ENCODE measurements at places on chromosomes 13 and 19.

DNA sequence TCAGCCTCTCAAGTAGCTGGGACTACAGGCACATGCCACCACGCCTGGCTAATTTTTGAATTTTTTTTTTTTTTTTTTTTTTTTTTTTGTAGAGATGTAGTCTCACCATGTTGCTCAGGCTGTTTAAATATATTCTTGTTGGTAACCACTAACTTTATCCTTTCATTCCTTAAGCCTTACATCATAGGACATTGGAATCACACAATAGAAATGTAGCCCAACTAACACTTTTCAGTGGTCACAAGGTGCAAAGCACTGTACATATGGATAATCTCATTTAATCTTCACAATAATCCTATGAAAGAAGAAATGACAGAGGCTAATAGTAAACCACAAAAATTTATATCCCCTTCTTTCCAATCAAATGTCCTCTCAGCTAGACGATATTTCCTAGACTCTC, 417.8 kb upstream of the DACH1 start:
- no peak for DNase-seq

DNA sequence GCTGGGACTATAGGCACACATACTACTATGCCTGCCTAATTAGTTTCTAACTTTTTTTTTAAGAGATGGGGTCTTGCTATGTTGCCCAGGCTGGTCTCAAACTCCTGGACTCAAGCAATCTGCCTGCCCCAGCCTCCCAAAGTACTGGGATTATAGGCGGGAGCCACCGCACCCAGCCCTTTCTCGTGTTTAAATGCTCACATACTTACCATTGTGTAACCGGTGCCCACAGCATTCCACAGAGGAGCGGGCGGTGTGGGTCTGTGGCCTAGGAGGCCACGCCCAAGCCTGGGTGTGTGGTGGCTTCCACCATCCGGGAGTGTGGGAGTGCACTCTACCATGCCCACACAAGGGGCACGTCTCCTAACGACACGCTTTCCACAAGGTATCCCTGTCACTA, 7.7 kb downstream of the LMNB2 start:
- DNase-seq, result no peak

- DNase-seq, result peak; percentile 60
These were observed 12.2 kb upstream of the RELB start for GRCh38 chr19:44988896-44989556.

- DNase-seq, result no peak
These were observed 2.4 kb upstream of the RGL3 start for GRCh38 chr19:11421371-11422098.

DNA sequence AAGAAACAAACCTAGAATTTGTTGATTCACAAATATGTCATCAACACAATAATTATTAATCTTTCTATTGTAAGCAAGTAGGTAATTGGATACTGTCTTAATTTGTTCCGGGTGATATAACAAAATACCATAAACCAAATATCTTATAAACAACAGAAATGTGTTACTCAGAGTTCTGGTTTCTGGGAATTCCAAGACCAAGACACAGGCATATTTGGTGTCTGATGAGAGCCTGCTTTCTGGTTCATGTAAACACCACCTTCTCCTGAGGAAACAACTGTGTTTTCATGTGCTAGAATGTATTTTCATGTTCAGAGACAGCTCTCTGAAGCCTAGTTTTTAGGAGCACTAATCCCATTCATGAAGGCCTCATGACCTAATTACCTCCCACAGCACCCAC, 1819.5 kb downstream of the SLITRK5 start:
- no peak for DNase-seq

DNA sequence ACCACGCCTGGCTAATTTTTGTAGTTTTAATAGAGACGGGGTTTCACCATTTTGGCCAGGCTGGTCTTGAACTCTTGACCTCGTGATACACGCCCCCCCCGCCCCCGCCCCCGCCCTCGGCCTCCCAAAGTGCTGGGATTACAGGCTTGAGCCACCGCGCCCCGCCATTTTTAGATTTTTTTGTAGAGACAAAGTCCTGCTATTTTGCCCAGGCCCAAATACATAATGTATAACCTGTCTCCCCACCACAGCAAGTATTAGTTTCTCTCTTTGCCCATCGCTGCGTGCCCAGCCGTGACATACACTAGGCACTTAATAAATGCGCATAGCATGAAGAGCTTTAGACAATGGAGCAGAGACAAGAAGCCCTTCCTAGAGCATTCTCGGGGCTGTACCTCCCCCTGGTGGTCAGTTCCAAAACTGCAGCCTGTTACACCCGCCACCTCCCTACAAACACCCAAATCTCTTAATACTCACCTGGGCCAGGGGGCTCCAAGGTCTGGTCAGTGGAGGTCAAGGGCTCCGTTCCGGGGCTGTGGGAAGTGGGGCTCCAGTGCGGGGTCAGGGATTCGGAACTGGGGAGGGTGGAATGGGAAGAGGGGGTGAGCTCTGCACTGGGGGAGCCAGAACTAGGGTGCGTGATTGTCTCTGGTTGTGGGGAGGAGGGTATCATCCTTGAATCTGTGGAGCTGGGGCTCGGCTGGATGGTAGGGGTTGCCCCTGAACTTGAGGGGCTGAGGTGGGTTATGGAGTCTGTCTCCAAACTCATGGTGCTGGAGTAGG, 22.5 kb downstream of the IQCN start:
- peak; percentile 82 for DNase-seq

- no peak for DNase-seq
These were observed 909.5 kb upstream of the GPC6 start for GRCh38 chr13:92317066-92317465.

GRCh38 chr19:51525651-51526050, 5.8 kb downstream of the SIGLEC6 start:
- no peak for DNase-seq

DNA sequence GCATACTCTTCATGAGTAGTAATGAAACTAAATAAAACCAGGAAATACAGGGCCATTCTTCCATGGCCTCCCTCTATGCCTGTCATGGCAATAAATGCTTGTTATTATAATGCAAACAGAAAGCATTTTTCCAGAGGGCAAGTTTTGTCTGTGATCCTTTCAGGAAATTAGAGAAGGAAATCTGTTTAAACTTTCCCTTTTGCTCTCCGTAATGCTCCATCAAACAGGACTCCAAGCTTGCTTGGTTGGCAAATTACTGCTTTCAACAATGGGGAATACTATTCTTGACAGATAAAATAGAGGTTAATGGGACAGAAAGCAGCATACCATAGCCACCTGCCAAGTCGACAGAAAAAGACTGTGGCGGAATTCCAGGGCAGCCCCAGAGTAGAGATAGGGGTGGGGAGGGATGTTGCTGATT, 252.5 kb downstream of the LHFPL6 start:
- DNase-seq, result no peak

DNA sequence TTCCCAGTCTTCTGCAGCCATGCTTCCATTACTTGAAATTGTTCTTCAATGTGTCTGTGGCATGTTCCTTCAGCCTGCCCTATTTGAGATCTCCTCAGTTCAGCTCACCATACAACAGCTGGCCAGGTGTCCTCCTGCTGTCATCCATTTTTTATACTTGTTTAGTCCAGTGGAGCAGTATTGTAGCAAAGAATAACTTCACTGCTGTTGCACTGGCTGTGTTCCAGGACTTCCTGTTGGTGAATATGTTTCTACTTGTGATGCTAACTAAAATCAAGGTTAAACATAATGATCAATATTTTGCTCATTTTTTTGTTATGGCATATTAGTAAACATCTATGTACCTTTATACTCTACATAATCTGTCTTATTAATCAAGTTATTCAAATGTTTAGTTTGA, 1394.1 kb downstream of the PCDH9 start:
- no peak for DNase-seq

- no peak for DNase-seq
These were observed 38.9 kb upstream of the ZNF835 start for GRCh38 chr19:56710437-56710836.

DNA sequence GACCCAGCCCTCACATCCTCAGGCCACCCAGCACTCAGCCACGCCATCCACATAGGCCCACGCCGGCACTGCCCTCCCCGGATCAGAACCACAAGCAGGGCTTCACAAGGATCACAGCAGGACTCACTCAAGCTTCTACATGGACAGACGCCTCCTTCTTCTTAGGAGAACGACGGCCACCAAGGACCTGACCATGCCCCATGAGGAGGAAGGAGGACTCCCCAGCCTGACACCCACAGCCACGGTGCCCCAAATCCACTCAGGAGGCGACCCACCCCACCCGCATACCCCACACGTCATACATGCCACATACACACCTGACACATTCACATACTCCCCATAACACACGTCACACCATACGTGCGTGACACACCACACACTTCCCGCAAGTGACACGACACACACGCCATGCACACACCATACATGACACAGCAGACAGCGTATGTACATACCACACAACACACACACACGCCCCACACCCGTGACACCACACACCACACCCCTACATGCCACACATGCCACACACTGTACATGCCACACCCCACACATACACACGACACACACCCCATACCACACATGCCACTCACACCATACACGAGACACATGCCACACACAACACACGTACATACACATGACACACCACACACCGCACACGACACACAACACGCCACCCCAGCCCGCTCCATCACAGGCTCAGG, 50.4 kb downstream of the MLLT1 start:
- peak; percentile 32 for DNase-seq

GRCh38 chr19:8702350-8702749, 3.8 kb upstream of the ACTL9 start:
- DNase-seq, result no peak

DNA sequence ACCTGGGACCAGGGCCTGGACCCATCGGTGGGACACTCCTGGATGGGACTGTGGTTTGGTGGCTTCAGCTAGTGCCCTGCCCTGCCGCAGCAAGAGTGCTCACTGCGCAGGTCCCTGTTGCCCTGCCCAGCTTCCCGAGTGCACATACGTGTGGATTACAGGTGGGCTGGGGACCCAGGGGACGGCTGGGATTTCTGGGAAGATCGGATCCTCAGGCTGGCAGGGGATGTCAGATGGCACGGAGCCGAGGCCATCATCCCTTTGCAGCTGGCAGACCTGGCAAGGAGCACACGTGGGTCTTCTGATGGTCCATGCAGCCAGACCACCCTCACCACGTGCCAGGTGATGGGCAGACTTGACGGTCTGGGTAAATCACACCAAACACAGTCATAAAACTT, 69.3 kb downstream of the CHST8 start:
- no peak for DNase-seq

DNA sequence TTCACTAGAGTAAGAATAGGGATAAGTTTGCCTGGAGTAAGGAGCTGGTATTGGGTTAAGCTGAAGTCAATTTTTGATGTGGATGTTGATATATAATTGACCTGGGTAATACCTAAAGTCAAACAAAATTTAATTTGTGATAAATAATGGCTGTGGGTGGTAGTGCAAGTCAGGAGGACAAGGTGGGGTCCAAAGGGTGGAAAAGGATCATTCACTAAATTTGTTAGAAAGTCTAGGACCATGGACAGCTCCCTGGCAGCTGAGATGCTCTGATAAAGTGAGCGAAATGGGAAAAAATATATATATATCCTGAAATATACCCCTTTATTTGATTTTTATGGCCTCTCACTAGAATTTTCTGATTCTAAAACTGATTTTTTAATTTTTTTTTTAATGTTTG, 463.5 kb downstream of the GPC6 start:
- DNase-seq, result no peak

- peak; percentile 78 for DNase-seq
These were observed 6.0 kb downstream of the SYCE2 start for GRCh38 chr19:12913011-12913561.

- no peak for DNase-seq
These were observed 2.4 kb downstream of the GADD45B start for GRCh38 chr19:2478278-2478755.

- DNase-seq, result peak; percentile 43
These were observed 8.3 kb downstream of the TNFRSF19 start for GRCh38 chr13:23578411-23579071.

- DNase-seq, result peak; percentile 62
These were observed 379 bp upstream of the ZNF470 start for GRCh38 chr19:56566904-56567273.

DNA sequence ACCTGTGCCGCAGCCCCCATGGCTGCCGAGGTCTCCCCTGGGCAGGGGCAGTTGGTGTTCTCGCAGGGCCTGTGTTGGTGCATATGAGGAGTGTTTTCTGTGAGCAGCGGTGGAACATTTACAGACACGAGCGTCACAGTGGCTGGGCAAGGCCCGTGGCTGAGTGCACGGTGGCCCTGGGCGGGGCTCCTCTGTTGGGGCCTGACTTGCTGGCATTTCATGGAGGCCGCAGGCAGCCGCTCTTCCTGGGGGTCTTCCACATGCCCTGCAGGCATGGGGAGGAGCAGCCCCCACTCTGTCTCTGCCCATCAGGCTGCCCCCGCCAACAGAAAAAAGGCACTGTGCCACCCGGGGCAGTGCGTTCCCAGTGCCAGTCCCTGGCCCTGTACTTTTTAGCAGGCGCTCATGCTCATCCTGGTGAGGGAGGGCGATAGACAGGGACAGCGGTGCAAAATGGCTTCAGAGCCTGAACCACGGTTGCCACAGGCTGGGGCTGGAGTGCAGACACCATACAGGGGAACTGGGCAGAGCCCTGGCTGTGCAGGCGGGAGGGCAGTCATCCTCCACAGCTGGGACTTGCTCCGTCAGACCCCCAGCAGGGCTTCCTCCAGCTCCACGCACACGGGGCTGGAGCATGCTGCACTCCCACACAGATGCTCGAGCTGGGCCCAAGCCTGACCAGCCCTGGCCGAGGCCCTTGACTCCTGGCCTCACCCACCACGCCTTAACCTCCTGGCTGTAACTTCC, 23.5 kb downstream of the TFDP1 start:
- DNase-seq, result no peak

- no peak for DNase-seq
These were observed 17.3 kb downstream of the COL4A1 start for GRCh38 chr13:110289661-110290060.

DNA sequence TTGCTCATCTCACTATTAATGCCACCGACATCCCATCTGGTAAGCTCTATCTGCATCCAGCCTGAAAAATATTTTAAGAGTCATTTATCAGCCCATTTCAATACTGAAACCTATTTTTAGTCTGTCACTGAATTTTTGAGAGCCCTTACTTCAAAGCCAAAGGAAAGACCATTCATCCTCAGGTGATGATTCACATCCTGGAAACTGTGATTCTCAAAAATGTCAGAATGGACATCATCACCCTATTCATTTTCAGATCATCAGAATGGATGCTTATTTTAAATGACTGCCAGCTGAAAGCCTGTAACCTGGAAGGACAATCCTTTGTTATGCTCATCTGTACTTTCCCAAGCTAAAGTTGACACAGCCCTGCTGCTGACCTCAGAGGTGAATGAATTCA, 27.0 kb downstream of the TNFSF11 start:
- no peak for DNase-seq

DNA sequence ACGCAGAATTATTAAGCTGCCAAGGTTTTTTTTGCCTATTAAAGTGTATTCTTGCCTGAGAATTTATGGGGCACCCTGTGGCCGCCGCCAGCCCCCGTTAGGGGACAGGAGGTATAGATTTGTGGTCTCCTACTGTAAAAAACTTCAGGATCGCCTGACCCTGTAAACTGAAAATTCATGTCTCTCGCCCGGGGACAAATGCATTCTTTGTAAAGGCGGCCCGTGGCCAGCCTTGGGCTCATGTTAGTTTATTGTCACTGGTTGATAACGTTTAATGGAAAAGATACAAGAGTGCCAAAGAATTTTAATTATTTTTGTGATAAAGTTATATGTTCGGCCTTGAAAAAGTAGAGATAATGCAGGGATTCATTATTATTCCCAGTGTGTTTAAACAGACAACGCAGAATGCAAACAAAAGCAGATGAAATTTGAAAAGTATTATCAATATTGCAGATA, 141.7 kb downstream of the URI1 start:
- no peak for DNase-seq

- DNase-seq, result no peak
These were observed 12.2 kb upstream of the ZNF507 start for GRCh38 chr19:32333227-32333626.
